Non-pigmented ciliary epithelial cell (primary cell): ENCODE measurements at places on chromosomes 3 and 15.

DNA sequence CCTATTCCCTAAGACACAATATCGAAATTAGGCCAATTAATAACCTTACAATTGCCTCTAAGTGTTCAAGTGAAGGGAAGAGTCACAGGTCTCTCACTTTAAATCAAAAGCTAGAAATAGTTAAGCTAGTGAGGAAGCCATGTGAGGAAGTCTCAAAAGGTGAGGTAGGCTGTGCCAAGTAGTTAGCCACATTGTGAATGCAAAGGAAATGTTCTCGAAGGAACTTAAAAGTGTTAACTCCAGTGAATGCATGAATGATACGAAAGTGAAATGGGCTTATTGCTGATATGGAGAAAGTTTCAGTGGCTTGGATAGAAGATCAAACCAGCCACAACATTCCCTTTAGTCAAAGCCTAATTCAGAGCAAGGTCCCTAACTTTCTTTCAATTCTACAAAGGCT lies 59.1 kb downstream of the KLF13 start:
- DNase-seq = no peak

GRCh38 chr15:67190813-67191212 lies 63.6 kb downstream of the AAGAB start:
- DNase-seq = no peak

- no peak for DNase-seq
Measured at GRCh38 chr3:102449341-102449740, 14.5 kb downstream of the ZPLD1 start.

GRCh38 chr15:28111543-28111942 lies 12.4 kb upstream of the OCA2 start:
- no peak for DNase-seq

GRCh38 chr3:123693584-123694190 lies 108.8 kb upstream of the HACD2 start:
- DNase-seq = no peak

DNA sequence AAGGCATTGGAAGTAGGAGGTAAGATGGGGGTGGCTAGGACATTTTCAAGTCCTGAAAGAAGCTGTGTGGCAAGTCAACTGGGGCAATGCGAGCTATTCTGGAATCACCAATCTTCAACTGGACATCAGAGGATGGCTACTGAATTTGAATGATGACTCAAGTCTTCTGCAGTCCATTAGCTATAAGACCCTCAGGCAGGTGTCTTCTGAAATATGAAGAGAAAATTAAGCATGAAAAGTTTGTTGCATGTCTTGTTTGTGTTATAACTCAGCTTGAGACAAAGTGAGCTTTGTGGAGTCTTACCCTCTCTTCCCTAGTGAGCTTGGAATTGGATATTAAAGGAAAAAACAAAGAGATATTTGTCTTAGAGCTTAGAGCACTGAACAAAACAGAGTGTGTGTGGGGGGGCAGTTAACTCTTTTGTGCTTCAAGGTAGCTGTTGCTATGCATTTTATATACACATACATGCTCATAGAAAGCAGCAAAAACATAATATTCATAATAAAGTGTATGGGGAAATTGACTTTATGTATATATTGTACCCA lies 979.1 kb downstream of the MCTP2 start:
- no peak for DNase-seq

GRCh38 chr15:85777250-85778106 lies 17.2 kb downstream of the KLHL25 start:
- no peak for DNase-seq

GRCh38 chr3:186193534-186194450 lies 84.9 kb upstream of the ETV5 start:
- DNase-seq = no peak

DNA sequence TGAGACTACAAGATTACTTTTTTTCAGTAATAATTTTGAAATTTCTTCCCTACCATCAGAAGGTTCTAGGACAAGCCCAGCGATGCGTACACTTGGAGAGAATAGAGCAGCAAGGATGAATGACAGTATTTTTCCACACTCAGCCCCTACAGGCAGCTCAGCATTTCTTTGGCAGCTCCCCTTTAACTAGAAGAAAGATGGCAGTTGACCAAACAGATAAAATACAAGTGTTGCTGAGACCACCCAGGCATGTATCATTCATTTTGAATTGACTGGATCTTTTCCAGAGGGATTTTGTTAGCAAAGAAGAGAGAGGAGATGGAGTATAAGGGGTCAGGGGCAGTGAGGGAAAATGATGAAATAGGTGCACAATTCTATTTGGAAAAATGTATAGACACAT lies 761.3 kb downstream of the AGBL1 start:
- DNase-seq = no peak

GRCh38 chr3:27639271-27639670 lies 82.9 kb downstream of the EOMES start:
- no peak for DNase-seq

- DNase-seq = no peak
Measured at GRCh38 chr15:74423431-74424257, 10.1 kb downstream of the SEMA7A start.

DNA sequence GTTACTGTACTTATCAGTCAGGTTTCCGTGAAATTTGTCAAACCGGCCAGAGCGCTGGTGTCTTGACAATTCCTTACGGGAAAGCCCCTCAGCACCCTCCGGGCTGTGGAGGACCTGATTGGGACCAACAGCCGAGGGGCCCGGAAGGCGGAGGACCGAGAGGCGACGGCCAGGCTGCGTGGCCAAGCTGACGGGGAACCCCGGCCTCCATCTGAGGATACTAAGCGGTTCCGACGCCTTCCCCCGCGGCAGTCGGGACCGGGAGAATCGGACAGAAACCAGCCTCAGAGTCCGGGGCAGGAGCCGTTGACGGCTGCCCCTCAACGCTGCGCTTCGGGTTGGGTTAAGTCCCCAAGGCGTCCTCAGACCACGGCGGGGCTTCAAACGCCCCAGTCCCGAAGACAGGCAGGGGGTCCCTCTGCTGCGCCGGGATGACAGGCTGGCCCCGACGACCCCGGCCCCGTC lies 499 bp downstream of the ALDH1A2 start:
- DNase-seq = no peak

- DNase-seq = no peak
Measured at GRCh38 chr15:75727851-75728715, 15.4 kb upstream of the CSPG4 start.

GRCh38 chr3:53843195-53844177 lies 2.7 kb downstream of the CHDH start:
- DNase-seq = no peak

DNA sequence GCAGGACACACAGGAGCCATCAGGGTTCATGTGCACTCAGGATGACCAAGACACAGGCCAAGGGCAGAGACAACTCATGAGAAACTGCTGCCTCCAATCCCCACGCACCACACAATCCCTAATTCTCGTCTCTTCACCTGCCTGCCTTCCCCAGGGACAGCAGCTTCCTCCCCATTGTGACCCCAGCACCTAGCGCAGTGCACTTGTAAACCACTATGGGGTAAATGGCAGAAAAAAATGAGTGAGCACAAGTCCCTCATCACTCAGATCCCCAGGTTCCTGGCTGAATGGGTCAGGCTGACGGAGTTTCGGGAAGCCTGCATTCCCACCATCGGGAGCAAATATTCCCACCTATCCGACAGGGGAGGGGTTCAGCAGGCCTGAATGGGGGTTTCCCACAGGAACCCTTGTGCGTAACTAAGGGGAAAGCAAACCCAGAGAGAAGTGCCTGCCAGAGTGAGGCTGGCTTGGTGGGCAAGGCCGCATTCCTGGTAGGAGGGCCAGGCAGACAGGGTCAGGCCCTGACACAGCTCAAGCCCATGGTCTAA lies 18.8 kb downstream of the PLXNB1 start:
- DNase-seq = no peak

DNA sequence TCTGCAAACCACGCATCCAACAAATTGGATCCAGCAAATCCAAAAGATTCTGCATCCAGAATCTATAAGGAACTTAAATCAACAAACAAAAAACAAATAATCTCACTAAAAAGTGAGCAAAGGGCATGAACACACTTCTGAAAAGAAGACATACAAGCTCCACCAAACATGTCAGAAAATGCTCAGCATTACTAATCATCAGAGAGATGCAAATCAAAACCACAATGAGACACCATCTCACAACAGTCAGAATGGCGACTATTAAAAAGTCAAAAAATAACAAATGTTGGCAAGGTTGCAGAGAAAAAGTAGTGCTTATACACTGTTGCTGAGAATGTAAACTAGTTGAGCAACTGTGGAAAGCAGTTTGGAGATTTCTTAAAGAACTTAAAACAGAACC lies 21.6 kb upstream of the SLC25A36 start:
- no peak for DNase-seq

DNA sequence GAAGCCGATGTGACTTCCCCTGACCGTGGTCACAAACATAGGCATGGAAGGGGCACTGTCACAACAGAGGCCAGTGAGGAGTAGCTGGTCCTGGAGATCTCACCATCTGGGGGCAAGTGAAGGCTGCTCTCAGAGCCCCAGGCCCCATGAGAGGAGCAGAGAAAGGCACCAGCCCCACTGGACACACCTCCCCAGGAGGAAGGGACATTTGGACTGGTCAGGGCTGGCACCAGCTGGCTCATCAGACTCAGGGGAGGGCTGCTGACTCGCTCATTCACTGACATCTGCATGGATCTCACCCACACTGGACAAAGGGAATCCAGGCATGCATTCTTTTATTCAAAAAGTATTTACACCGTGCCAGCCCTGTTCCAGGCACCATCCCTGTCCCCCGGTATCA lies 26.8 kb downstream of the ESYT3 start:
- DNase-seq = no peak

DNA sequence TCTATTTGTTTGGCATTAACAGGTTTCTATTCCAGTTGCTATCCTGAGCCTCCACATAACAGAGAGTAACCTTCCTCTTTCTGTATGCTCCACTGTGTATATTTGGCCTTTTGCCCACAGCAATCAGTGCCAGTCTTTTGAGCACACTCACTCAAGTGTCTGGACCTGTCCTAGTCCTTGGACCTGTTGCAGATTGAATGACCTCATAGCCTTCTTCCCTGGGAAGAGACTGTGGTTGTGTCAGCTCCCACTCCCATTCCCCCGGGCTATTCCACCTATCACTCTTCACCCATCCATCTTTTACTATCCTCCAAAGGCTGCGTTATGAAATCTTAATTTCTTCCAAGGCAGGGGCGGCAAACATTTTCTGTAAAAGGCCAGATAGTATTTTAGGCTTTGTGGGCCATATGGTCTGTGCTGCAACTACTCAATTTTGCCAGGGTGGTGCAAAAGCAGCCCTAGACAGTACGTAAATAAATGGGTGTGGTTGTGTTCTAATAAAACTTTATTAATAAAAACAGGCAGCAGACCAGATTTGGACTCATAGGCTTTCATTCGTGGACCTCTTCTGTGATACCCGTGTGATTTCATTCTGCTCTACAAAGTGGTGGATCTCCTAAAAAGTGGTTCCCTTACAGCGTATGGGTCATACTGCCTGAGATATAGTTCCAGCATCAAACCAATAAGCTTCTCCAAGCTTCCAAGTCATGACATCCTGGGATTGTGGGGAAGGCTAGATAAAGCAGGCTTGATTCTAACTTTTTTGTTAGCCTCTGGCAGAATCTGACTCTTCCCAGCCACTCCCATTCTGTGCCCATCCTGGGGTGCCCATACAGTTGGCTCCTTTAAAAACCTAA lies 57.4 kb downstream of the CDAN1 start:
- no peak for DNase-seq

DNA sequence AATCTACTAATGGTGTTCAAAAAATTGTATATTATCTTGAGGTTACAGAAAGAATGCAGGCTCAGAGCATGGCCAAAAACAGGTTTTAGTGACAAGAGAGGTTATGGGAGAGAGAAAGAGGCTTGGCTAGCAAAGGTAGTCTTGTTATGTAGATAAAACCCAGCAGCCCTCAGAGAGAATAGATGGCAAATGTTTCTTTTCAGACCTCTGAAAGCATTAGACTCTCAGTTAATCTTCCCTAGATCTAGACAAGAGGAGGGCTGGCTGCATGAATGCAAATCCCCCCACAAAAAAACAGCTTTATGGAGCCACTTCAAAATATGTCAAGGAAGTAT lies 62.2 kb downstream of the OSTN start:
- no peak for DNase-seq

DNA sequence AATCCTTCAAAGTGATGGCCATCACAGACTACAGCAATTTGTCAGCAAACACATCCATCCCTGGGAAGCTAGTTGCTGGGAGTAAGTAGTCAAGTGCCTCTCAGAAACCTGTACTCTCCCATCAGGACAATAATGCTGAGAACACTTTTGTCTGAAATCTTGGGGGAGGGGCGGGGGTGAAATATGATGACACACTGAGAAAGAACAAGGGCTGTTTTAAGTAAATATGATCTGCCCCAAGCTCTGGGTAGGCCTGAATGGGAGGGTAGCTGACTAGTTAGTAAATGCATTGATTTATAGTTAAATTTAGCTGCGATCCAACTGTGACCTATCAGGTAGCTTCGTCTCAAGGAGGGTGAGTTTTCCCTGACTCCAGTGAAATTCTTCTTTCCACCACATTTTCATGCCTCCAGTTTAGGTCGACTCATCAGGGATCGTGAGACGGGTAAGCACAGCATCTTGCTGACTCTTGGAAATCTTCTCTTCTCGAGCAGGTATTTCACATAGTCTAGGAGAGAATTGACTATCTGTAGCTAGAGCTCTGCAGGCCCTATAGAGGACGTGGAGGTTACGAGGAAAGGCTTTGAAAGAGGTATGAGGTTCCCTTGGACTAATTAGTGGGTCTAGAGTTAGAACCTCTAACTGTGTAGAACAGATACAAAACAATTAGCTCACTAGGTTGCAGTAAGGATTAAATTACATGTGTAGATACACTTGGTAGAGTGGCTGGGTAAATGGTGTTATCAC lies 213.4 kb upstream of the SLC2A2 start:
- DNase-seq = no peak

- DNase-seq = no peak
Measured at GRCh38 chr3:37935290-37935668, 55.3 kb upstream of the VILL start.

DNA sequence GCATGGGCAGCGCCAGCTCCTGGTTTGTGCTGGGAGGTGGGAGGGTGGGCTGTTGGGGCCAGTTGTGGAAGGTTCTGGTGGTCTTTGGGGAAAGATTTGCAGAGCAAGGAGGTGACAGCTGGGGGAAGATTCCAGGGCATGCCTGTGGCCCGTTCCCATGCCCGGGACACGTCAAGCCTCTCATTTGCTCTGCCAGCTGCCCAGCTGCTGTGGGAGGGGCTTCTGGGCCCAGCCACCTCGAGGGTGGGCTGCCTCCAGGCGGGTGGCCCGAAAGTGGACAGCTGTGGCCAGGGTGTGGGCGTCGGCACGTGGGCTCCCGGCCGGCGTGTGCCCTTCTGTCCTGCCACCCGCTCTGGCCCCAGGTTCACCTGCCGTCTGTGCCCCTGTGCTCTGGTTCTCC lies 17.2 kb downstream of the PLXNA1 start:
- no peak for DNase-seq

DNA sequence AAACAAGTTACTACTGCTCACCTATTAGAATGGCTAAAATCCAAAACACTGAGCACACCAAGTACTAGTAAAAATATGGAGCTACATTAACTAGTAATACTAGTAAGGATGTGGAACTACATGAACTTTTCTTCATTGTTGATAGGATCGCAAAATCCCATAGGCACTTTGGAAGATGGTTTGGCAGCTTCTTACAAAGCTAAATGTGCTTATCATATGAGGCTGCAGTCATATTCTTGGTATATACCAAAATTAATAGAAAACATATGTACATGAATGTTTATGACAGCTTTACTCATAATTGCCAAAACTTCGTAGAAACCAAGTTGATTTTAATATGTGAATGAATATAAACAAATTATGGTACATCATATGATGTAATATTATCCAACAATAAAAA lies 366.8 kb upstream of the KCNMB2 start:
- DNase-seq = no peak
